Activated naive CD4-positive, alpha-beta T cell treated with anti-CD3 and anti-CD28 coated beads, Interleukin-2, amount 50 U/mL, for 16 hours (primary cell): ENCODE measurements at places on chromosomes 4 and X.

DNA sequence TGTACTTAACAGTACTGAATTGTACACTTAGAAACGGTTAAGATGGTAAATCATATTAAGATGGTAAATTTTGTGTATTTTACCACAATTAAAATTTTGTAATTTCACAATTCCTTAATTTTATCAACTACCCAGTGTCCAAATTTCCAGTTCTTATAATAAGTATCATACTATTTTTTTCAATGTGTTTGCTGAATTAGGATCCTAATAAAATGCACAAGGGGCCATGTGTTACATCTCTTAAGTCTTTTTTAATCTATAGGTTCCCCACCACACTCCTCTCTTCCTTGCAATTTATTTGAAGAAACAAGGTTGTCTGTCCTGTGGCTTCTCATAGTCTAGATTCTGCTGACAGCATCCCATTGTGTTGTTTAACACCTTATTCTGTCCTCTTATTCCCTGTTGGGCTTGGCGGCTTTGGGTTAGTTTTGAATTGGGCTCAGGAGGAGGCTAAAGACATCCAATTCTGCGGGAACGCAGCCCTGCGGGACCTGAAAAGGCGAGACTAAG is 533 bp upstream of the SYAP1 start:
- no peak for DNase-seq

GRCh38 chrX:12497832-12498591 is 293.2 kb upstream of the PRPS2 start:
- DNase-seq: no peak

- DNase-seq: no peak
These were observed 10.4 kb downstream of the ACOT9 start for GRCh38 chrX:23732704-23733103.

GRCh38 chrX:74781507-74782034 is 143.7 kb downstream of the NEXMIF start:
- no peak for DNase-seq

- no peak for DNase-seq
These were observed 780.9 kb downstream of the ARAP2 start for GRCh38 chr4:35463251-35463952.

DNA sequence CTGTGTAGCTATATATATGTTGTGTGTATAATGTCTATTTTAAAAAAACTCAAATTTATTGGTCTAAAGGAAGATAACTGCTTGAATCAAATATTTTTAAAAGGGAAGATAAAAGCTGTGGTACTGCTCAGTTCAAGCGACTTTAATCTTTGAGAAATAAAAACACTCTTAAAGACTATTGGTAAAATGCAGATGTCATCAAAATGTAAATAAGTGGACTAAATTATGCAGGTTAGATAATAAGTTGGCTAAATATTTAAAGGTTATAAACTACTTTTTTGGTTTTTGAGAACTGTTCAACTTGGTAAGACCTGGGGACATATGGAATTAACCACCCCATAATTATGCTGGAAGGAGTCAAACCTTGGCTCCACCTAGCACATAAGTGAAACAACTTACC is 144.7 kb upstream of the ITM2A start:
- no peak for DNase-seq
